ENCODE measurements at places on chromosomes 11 and 22.

DNA sequence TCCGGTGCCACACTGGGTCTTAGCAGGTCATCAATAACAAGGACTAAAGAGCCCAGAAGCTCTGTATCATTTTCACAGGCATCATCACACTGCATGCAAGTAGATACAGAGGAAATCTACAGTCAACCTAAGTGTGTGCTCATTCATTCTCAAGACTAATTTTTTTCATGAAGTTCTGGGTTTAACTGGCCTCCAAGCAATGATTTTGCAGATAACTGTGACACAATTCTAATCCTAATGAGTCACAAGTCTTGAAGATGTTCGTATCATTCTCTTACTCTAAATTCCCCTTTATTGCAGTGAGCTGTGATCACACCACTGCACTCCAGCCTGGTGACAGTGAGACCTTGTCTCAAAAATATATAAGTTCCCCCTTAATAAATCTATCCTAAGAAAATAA is 2.5 kb downstream of the OR52W1 start:
- no peak for DNase-seq

- no peak for DNase-seq
These were observed 1618.5 kb upstream of the TENM4 start for GRCh38 chr11:81059356-81059755.

DNA sequence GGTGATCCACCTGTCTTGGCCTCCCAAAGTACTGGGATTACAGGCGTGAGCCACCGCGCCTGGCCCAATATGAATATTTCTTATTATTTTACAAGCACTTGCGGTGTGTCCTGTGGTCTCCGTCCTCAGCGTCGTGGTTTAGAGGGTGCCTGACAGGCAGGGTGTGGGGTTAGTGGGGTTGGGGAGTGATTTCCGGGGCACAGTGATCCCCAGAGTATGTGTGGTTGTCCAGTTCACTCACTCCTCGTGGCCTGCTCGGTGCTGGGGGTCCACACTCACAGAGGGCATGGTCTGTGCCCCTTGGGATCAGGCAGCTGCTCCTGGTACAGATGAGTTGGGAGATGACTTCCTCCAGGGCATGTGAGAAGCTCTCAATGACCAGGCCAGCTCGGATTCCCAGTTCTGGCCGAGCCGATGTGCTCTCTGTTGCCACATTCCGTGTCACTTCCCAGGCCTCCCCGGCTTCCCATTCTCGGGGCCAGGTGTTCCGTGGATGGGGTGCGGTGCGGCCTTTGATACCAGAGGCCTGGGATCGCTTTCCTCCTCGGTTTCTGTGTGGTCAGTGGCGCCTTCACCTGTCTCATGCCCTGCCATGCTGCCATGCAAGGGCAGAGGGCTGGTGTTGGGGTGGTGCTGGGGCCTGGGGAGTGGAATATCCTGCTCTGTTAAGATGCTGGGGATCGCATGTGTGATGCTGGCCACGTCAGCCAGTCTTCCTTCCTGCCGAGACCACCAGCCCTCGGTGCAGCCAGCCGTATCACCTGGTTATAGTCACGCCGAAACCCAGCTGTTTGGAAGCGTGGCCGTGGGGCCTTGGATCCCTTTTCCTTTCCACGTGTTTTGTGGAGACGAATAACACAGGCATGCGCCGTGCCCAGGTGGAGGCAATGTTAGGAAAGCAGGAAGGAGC is 39.6 kb downstream of the PARVB start:
- no peak for DNase-seq

- DNase-seq, result no peak
These were observed 4.6 kb upstream of the ZBED5 start for GRCh38 chr11:10862446-10862845.

GRCh38 chr11:34331736-34332135 is 26.1 kb downstream of the ABTB2 start:
- no peak for DNase-seq

GRCh38 chr11:72773696-72774095 is 20.2 kb downstream of the STARD10 start:
- no peak for DNase-seq

All from NCI-H1048 (cell line).